Activated T-helper 17 cell treated with anti-CD3 and anti-CD28 coated beads, Interleukin-2, amount 50 U/mL, for 72 hours (primary cell): ENCODE measurements at places on chromosomes 6 and 20. TPM values are rescaled to one million over a fixed set of nuclear protein-coding genes. Genes with fewer than 3 reads are reported as not detected.

GRCh38 chr6:24453921-24454320 lies 35.5 kb downstream of the GPLD1 start:
- no peak for ATAC-seq

ENPP4 gene
- 7.4 TPM for total RNA-seq

ALDH8A1 gene
- 4.4 TPM for total RNA-seq

PACSIN1 gene
- not detected for total RNA-seq

- no peak for ATAC-seq
These were observed 94.4 kb upstream of the ADGRF4 start for GRCh38 chr6:47603995-47604394.

RFX6 gene
- total RNA-seq = not detected
